ENCODE measurements at places on chromosomes 1 and 21.

GRCh38 chr1:119008483-119009311 lies 20.6 kb upstream of the TBX15 start:
- DNase-seq: peak; percentile 36

GRCh38 chr1:214640431-214641213 lies 37.6 kb downstream of the CENPF start:
- DNase-seq: no peak

DNA sequence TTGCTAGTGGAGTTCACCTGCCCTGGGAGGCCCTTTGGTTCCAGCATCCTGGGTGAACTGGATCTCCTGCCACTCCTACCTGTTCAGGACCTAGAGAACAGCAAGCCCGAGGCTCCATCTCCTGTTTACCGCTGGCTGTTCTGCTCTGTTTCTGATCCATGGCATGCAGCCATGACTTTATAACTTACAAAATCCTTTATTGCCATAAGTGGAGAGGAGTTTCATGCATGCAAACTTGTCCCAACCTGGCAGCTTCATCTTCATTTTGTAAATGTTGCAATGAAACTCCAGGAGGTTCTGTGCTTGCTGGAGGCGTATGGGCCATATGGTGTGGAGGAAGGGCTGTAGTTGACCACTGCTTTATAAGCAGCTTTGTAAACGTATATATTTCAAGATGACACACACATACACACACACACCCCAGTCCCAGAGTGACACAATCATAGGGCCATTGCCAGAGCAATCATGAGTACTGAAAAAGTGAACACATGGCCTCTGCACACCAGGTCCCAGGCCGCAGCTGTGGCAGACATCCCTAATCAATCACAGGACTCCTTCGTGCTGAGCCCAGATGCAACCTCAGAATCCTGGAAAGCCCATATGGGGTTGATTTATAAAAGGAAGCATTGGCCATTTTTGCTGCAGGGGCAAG lies 69.0 kb downstream of the UBIAD1 start:
- no peak for DNase-seq

DNA sequence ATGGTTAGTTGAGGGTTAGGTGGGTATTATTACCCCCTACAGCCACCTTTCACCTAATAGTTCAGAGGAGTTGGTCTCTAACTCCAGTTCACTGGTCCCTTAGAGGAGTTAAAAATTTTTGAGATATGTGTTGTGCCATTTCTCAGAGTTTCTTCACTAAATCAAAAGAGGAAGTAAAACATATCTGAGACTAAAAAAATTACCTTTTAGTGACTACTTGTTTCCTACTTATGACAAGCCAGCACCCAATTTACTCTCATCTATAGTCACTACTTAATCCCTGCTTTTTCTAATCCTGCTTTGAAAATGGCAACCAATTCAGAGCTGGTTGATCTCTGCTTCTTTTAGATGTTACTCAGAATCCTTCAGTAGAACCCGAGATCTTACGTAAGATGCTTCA lies 1316.8 kb upstream of the B3GALT2 start:
- no peak for DNase-seq

GRCh38 chr1:44594871-44595735 lies 79.2 kb downstream of the TMEM53 start:
- DNase-seq: peak; percentile 61

GRCh38 chr1:240878631-240879030 lies 266.7 kb upstream of the GREM2 start:
- no peak for DNase-seq

DNA sequence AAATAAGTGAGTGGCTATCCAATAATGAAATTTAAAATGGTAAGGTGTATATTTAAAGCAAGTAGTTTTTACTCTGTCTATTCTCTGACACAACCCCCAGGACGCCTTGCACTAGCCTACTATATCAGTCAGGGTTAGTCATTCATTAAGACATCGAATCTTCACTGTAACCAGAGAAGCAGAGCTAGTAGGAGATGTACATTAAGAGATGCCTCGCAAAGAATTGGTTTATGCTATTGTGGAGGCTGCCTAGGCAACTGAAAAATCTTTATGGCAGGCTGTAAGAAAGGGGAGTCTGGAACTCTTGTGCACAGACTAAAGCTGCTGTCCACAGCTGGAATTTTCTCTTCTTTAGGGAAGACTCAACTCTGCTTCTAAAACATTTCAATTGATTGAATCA lies 28.8 kb downstream of the NTNG1 start:
- DNase-seq: no peak

GRCh38 chr1:1305300-1306069 lies 2.2 kb downstream of the ACAP3 start:
- DNase-seq: peak; percentile 53

DNA sequence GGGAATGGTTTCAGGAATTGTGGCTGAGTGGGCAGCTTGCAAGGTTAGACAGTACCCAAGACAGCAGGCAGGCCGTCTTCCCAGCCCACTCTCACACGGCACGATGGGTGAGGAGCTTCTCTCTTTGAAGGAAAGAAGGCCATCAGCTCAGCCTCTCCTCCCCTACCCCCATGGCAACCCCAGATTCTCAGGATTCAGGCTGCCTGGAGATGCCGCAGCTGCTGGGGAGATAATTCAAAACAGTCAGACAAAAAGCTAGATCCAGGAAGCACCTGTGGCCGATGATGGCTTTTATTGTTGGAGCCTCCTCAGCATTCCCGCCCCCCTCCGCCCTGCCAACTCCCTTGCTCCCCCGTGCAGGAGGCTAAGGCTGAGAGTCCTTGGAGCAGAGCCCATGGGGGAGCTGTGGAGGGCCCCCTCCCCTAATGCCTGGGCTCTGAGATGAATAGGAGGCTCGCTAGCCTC lies 220.5 kb downstream of the TRABD2B start:
- no peak for DNase-seq

- DNase-seq: peak; percentile 16
These were observed 290.4 kb downstream of the GRIK1 start for GRCh38 chr21:29649406-29649814.

DNA sequence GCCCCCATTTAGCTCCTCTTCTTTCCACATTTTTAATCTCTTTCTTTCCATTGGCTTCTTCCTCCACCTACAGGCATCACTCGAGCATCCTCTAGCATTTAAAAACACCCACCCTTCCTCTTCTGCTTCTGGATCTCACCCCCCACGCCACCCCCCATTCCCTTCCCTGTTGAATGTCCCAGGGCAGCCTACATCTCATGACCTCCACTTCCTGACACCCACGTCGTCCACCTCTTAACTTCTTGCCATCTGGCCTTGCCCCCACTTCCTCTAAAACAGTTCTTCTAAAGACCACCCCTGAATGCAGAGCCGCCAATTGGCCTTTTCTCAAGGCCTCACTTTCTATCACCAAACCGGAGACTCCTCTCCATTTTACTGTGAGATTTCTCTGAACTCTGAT lies 6.1 kb upstream of the ETNK2 start:
- DNase-seq: peak; percentile 12

- DNase-seq: no peak
These were observed 1.1 kb upstream of the THEM5 start for GRCh38 chr1:151854658-151855057.
